ENCODE measurements at places on chromosomes 1 and 21.

- peak; percentile 67 for DNase-seq
Observed at GRCh38 chr1:66069976-66070876, 277.5 kb downstream of the PDE4B start.

DNA sequence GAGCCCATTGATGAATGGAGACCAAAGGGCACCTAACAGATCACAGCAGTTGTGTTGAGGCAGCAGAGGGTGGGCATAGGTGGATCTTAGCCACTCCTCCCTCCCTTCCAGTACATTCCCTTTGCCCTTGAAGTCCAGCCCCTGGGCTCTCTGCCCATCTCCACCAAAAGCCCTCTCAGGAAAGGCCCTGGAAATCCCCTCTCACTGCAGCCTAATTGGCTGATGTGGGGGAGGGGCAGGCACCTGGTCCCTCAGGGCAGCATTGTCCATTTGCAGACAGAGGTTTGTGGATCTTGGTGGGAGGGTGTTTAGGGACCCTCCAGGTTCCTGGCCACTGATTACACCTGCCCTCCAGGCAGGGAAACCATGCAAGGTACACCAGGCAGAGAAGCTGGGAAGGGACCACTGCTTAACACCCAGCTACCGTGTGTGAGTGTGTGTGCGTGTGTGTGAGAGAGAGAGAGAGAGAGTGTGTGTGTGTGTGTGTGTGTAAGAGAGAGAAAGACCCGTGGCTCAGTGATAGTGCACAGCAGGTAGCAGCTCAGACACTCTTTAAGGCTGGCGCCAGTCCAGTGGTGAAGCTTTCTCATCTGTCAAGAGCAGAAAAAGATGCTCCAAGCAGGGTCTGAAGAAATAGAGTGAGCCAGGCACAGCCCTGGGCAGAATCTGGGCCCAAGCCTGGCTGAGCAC, 71.1 kb downstream of the MATN1 start:
- peak; percentile 84 for DNase-seq

DNA sequence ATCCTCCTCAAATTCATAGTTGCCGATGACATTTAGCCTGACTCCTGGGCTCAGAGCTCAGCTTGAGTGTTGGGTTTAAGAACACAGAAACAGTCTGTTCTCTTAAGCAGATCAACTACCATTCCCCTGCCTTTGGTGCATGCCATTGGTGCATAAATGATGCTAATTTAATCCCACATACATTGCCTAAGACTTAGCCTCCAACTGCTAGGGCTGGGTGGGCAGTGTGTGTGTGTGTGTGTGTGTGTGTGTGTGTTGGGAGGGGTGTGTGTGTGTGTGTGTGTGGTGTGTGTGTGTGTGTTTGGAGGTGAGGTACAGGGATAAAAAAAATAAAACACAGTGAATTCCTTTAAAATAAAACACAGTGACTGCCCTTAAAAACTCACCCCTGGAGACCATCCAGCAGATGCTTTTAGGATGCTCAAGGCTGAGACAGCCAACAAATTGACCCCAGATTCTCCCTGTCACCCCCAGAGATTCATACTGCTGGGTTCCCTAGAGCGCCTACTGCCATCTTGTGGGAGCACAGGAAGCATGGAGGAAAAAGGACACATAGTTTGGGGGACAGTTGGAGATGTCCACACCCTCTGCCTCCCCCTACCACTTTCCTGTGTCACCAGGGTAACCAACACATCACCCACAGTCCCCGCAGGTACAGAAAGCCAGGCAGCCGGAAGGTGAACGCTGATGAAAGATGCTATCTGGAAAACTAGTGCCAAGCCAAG, 30.6 kb downstream of the KLHDC7A start:
- peak; percentile 52 for DNase-seq

GRCh38 chr1:84619383-84620102, 45.3 kb upstream of the CTBS start:
- peak; percentile 10 for DNase-seq

DNA sequence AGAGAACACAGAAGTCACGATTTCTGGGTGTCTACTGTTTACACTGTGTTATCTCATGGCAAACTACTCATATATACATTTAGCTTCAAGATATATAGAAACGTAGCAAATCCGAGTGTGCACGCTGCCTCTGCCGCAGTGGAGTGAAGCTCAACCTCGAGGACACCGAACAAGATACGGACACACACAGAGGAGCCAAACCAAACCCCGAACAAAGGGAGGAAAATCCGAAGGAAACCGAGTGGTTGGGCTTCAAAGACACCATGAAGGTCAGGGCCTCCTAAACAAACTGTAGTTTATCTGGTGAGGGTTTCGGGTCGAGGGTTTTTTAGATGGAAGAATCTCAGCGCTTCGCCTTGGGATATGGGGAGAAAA, 34.5 kb downstream of the SLC45A1 start:
- no peak for DNase-seq

DNA sequence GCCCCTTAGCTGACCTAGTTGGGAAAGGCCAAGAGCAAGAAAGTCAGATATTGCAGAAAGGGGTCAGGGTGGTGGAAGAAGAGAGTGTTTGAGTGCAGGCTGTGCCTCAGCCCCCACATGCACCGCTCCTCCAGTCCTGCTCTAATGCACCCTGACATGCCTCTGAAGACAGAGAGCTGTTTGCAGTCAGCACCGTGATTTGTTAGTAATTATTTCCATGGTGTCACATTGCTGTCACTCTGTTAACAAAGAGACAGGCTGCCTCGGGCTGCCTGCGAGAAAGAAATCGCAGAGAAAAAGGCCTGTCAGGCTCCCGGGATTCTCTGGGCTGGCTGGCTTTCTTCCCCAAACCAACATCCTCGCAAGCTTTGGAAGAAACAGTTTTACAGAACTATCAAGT, 58.3 kb downstream of the ERI3 start:
- no peak for DNase-seq

DNA sequence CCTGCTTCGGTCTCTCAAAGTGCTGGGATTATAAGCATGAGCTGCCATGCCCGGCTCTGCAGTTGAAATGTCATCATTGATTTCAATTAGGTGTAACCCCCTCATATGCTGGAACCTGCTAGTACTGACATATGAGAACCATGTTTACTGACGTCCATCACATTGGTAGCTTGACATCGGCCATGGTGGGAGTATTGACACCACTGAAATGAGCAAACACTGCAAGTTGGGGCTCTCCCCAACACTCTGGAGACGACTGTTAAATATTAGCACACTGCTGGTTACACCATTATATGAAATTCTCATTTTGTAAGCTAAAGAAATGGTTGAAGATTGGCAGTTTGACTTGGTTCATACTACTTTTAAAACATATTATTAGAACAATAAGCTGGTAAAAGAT, 63.7 kb downstream of the CNST start:
- DNase-seq: no peak

DNA sequence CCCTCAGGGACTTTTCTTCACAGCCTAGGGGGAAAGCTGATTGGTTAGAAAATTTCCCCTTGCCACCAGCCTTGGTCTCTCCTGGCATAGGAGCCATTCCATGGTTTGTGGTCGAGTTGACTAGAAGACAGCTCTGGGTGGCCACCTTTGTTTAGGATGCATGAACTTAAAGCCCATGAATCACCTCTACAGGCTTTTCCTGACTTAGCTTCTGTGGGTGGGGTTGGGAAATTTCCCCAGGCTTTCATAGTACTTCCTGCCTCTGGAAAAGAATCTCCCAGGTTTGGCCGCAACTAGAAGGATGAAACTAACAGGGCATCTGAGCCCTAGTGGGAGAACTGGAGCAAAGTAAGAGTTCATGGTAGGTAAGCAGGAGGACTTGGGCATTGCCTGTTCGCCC, 72.6 kb downstream of the SNRPE start:
- no peak for DNase-seq

GRCh38 chr21:26082549-26082948, 88.0 kb downstream of the APP start:
- DNase-seq: no peak

DNA sequence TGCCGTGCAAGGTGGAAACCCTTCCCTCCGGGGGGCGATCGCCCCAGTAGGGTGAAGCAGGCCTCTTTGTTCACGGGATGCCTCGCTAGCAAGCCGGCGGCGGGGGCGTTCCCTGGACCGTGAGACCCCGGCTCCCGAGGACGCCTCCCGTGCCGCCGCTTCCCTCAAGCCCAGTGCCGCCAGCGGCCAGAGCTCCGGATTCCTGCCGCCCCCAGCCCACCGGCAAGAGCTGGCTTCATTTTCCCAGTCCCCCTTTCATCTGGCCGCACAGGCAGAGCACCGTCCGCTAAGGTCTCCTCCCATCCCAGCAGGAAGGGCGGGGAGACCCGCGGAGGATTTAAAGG, 16.3 kb downstream of the IER5 start:
- peak; percentile 54 for DNase-seq

DNA sequence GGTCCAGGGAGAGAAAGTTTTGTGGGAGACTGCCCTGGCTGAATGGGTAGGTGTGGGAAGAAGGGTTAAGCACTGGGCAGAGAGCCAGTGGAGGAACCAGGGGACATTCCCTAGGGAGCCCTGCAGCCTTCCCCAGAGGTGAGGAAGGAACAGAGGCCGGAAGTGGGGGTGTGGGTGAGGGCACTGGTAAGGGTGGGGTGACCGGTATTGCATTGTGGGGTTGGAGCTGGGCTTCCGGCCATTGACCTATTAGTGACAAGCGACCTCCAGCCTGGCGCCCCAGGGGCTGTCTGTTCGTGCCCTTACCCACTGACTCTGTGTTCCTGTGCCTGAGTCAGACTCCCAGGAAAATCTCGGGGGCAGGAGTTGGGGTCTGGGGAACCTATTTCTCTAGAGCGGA, 3.5 kb upstream of the TSPAN1 start:
- DNase-seq: no peak

GRCh38 chr1:36977731-36978406, 56.4 kb downstream of the GRIK3 start:
- peak; percentile 73 for DNase-seq

- peak; percentile 54 for DNase-seq
Observed at GRCh38 chr1:200464784-200465400, 55.1 kb upstream of the ZNF281 start.

GRCh38 chr1:182768963-182769362, 20.6 kb upstream of the NPL start:
- DNase-seq: no peak

GRCh38 chr21:15204970-15205286, 140.1 kb upstream of the NRIP1 start:
- no peak for DNase-seq

- no peak for DNase-seq
Observed at GRCh38 chr1:31007462-31007991, 58.0 kb downstream of the PUM1 start.

DNA sequence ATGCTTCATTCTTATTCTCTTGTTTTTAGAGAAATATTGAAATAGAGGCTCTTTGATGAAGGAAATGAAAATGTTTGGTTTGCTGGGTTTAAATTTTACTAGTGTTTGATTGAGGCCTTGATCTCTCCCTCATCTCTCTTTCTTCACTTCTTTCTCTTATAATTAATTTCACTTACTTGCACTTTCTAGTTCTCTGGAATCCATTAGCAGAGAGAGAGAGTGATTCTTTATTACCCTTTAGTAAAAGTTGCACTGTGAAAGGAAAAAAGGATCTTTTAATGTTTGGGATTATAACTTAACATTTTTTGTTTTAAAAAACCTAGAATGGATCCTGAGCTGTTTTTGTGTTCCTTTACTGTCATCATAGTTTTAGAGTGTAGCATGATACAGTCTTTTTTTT, 12.2 kb downstream of the RPRD2 start:
- no peak for DNase-seq

DNA sequence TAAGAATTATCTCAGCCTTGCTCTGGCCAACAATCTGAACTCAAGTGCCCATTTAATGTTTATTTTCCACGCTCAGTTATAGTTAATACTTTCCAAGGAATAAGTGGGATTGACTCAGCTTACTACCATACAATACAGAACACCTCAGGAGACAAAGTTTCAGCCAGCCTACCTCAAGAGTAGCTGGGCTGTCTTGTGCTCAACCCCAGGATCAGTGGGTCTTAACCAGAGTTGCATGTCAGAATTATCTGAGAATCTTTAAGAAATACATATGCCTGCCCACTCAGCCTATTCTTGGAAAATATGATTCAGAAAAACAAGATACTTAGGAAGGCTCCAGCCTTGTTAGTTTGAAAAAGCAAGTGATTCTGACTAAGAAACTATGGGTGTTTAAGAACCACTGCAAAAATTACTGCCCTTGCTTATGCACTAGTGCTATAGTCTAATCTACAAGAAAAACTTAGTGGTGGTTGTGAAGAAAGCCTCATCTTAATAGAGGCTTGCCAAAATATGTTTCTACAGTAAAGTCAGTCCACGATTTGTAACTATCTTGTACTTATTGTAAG, 20.4 kb downstream of the CDC7 start:
- DNase-seq: no peak

GRCh38 chr1:52665006-52665941, 32.3 kb downstream of the SHISAL2A start:
- no peak for DNase-seq

- DNase-seq: no peak
Observed at GRCh38 chr1:111225717-111226400, 1.7 kb upstream of the CHI3L2 start.

DNA sequence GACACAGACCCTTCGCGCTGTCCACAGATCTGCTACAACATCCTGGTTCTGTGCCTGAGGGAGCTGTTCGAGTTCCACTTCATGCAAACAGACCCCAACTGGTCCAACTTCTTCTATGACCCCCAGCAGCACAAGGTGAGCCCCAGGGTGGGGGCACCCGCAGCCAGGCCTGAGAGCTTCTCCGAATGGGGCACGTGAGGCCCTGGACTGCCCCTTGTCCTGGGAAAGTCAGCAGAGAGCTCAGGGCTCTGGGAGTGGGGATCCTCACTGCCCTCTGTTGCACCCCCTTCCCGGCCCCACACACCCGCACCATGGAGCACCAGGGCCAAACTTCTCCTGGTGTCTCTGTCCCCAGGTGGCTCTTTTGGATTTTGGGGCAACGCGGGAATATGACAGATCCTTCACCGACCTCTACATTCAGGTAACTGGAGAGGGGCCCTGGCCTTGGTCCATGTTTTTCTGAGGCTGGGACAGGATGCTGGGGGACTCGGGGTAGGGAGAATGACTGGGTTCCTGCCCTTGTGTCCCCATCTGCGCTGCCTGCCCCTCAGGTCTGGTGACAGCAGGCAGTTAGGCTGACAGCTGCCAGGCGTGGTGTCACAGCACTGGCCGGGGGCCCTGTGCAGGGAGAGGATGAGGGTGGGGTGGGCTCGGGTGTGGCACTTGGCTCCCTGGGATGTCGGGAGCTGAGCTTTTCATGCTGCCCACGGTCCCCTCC, 44.6 kb downstream of the COQ8A start:
- DNase-seq: no peak

DNA sequence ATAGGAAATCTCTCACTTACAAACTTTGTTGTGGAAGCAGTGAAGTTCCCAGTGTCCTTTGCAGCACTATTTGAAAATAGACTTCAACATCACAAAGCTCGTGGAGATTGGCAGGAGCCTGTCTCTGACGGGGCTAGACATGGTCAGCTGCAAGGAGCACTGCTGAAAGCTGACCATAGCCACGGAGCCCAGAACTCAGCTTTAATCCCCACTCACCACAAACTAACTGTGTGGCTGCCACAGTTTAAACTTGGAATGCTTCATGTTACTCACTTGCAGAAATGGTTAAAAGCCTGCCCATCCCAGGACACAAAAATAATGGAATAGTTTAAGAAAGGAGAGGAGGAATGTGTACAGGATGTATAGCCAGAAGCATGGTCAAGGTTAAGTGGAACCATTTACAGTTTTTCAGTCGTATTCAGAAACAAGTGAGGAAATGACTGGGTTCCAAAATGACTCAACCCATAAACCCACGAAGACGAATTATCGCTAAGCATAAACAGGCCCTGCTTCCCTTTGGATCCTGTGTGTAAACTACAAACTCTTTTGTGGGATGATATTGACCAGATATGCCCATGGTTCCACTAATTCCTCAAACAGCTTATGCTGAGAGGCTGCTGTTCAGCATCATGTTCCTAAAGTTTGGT, 18.2 kb downstream of the DNALI1 start:
- DNase-seq: no peak

All from brain (organoid and tissue), 16 donors.